ENCODE measurements at places on chromosomes 1 and 21.

DNA sequence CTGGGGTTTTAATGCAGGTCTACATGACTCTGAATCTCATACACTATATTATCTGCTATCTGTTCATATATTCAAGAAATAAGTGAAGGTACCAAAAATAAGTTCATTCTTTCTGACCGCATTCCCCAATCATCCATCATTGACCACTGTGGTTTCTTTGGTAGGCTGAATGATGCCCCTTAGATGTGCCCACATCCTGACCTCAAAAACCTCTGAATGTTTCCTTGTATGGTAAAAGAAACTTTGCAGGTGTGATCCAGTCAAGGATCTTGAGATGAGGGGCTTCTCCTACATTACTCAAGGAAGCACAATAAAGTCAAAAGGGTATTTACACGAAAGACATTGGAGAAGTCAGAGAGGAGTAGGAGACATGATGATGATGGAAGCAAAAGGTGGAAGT, 60.6 kb upstream of the LRRC8B start:
- DNase-seq, result no peak

- no peak for DNase-seq
These were observed 119.0 kb upstream of the NFIA start for GRCh38 chr1:60963167-60963940.

DNA sequence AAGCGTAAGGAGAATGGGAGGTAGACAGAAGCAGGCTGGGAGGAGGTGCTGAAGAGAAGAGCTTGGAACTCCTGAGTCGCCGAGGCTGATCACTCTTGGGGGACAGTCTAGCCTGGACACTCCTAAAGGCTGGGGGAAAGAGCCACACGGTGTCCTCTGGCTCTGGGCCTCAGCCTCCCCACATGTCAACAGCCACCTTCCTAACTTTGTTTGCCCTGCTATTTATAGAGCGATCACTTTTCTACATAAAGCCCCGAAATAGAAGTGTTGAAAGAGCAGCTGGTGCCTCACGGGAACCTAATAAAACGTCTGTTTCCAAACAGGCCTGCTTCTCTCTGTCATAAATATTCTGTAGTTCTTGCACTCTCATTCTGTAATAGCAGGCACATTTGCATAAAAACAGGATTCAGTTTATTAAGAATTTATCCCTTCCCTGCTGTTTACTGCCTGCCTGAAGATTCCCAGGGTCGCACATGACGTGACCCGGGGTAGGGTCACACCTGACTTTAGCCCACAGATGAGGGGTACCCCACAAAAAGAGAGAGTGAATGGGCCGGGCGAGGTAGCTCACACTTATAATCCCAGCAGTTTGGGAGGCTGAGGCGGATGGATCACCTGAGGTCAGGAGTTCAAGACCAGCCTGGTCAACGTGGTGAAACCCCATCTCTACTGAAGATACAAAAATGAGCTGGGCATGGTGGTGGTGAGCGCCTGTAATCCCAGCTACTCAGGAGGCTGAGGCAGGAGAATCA, 212.5 kb downstream of the TOMM20 start:
- DNase-seq, result no peak

DNA sequence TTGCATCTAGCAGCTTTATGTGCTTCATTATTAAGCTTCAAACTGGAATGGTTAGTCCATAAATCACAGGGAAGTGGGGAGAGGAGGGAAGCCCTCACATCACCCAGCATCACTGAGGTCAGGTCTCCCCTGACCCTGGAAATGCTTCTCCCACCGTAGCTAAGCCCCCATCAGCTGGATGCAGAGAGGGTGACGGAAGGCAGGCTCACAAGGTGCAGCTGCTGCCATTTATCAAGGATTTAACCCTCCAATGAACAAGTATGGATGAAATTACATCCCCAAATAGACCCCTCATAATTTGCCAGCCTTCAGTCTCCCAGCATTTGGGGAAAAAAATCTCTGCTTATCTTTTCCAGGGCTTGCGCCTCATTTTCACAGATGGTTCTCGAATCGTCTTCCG, 60.8 kb downstream of the PGM1 start:
- no peak for DNase-seq
